ENCODE measurements at places on chromosomes 2 and 18. TPM values are rescaled to one million over a fixed set of nuclear protein-coding genes. Genes with fewer than 3 reads are reported as not detected.
A peak's percentile ranks its signal among the peaks of the same experiment; 100 is the strongest.

- no peaks in the 10 kb centered on the region for H3K36me3 ChIP-seq
- no peaks in the 10 kb centered on the region for H3K27me3 ChIP-seq
- no peaks in the 10 kb centered on the region for H3K4me1 ChIP-seq
- H3K4me3 ChIP-seq = no peak overlapping the region
Measured at GRCh38 chr2:95310651-95311050, 13.5 kb downstream of the KCNIP3 start.

GRCh38 chr2:98484652-98485452, 40.2 kb downstream of the INPP4A start:
- no peak overlapping the region for H3K4me3 ChIP-seq
- no peaks in the 10 kb centered on the region for H3K27me3 ChIP-seq
- no peaks in the 10 kb centered on the region for H3K4me1 ChIP-seq
- no peak for DNase-seq
- no peaks in the 10 kb centered on the region for H3K36me3 ChIP-seq

The ABCG8 gene
- total RNA-seq = not detected

- no peaks in the 10 kb centered on the region for H3K27me3 ChIP-seq
- peak overlapping the region; percentile 51 for H3K27ac ChIP-seq
- H3K4me3 ChIP-seq = peak overlapping the region; percentile 87
- H3K4me1 ChIP-seq = no peaks in the 10 kb centered on the region
- no peak for DNase-seq
Measured at GRCh38 chr2:151826737-151827157, 1.5 kb downstream of the ARL5A start.

- H3K4me1 ChIP-seq = no peaks in the 10 kb centered on the region
- no peaks in the 10 kb centered on the region for H3K36me3 ChIP-seq
- H3K27me3 ChIP-seq = no peaks in the 10 kb centered on the region
- H3K4me3 ChIP-seq = peak overlapping the region; percentile 11
- H3K27ac ChIP-seq = no peak overlapping the region
Measured at GRCh38 chr2:26692897-26693849, 651 bp downstream of the KCNK3 start.

DNA sequence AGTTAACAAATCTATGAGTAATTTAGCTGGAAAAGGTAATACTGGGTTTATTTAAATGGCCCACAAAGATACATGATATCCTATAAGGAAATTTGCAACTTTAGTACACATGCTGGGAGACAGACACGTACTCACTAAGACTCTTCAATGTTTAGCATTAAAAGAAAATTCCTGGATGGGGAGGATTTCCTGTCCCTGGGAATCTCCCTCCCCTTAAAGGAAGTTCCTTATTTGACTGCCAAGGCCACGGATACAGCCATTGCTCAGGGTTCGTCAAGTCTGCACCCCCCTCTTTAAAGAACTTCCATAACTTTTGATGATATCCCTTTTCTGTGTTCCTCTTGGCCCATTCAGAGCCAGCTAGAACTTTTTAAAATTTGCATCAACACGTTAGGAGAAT, 267.6 kb downstream of the CD226 start:
- H3K36me3 ChIP-seq = no peaks in the 10 kb centered on the region
- no peak overlapping the region for H3K4me3 ChIP-seq
- no peaks in the 10 kb centered on the region for H3K27me3 ChIP-seq
- no peaks in the 10 kb centered on the region for H3K4me1 ChIP-seq
- H3K27ac ChIP-seq = no peak overlapping the region
- no peak for DNase-seq

DNA sequence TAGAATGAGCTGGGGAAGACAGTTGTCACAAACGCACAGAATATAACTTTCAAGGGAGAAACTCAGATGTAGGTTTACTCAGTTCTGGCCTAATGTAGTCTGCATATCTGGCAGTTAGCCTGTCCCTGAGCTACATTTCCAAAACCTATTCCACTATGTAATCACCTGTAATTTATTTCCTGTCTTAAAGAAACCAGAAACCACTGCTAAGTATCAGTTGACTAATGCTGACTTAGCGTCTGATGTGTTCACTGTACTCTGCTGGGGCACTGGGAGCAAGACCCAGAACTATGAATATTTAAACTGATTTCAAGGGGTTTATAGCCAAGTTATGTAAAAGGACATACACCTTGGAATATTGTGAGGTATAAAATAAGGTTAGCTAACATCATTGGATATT, 1995.2 kb upstream of the PIK3C3 start:
- no peaks in the 10 kb centered on the region for H3K27me3 ChIP-seq
- H3K4me3 ChIP-seq = no peak overlapping the region
- H3K4me1 ChIP-seq = no peaks in the 10 kb centered on the region
- no peaks in the 10 kb centered on the region for H3K36me3 ChIP-seq

The CDK5R2 gene
- total RNA-seq = not detected

The CFC1B gene
- not detected for total RNA-seq

All from aorta (tissue), 5 donors.